Stimulated activated CD4-positive, alpha-beta T cell treated with anti-CD3 and anti-CD28 coated beads, Interleukin-12 subunit alpha, Interleukin-12 subunit beta, amount 100 ng/mL, for 48 hours (primary cell): ENCODE measurements at places on chromosomes 6 and 20.

GRCh38 chr20:52736507-52736906 is 235.7 kb upstream of the TSHZ2 start:
- no peak for DNase-seq

DNA sequence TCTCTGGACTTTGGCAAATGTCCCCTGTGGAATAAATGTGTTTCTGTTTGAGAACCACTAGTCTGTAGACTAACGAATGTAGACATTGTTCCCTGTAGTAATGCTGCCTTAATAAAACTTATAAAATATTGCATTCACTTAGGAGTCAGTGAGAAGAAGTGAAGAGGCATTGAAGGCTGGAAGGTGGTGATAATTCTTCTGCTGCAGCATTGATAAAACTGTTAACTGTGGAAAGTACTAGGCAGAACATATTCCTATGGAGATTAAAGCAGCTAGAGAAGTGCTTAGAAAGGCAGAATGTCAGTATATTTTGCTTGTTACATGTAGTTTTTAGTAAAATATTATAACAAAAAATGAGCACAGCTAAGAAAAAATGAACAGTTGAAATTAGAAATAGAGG is 4.8 kb downstream of the PGK2 start:
- DNase-seq = no peak

GRCh38 chr20:31856516-31856915 is 11.1 kb upstream of the FOXS1 start:
- no peak for DNase-seq

GRCh38 chr20:8357703-8358102 is 225.6 kb downstream of the PLCB1 start:
- DNase-seq = no peak

- no peak for DNase-seq
Measured at GRCh38 chr6:2714111-2714895, 36.4 kb downstream of the MYLK4 start.

DNA sequence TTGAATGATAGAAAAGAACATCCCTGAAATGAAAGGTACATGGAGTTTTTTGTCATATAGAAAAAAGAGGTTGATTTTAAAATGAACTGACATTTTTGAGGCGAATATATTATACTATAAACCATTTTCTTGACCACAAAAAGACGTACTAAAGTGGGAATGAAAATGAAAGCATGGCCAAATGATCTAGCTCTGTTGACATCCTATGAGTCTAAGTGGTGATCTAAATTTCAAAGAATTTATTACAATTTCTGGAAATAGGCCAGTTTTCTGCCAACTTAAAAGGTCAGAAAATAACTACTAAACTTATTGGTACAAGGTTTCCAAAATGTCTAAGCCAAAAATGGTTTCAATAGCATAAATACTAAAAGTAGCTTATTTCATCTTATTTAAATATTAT is 536.8 kb downstream of the EYS start:
- no peak for DNase-seq

- no peak for DNase-seq
Measured at GRCh38 chr6:68196645-68197044, 438.4 kb upstream of the ADGRB3 start.

- peak; percentile 59 for DNase-seq
Measured at GRCh38 chr6:33856655-33857054, 52.9 kb upstream of the MLN start.

DNA sequence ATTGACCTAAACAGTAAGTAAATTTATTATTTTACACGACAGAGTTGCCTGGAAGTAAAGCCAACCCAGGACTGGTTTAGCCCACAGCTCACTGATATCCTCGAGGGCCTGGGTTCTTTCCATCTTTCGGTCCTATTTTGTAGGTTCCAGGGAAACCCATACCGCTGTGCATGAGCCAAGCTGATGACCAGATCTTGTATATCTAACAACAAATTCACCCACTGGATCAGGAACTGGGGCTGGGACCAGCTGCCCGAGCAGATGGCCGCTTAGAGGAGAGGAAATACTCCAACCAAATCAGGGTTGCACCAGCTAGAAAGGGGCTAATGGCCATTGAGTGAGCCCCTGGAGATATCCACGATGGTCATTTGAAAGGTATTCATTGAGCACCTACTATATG is 139.2 kb downstream of the BACH2 start:
- no peak for DNase-seq

DNA sequence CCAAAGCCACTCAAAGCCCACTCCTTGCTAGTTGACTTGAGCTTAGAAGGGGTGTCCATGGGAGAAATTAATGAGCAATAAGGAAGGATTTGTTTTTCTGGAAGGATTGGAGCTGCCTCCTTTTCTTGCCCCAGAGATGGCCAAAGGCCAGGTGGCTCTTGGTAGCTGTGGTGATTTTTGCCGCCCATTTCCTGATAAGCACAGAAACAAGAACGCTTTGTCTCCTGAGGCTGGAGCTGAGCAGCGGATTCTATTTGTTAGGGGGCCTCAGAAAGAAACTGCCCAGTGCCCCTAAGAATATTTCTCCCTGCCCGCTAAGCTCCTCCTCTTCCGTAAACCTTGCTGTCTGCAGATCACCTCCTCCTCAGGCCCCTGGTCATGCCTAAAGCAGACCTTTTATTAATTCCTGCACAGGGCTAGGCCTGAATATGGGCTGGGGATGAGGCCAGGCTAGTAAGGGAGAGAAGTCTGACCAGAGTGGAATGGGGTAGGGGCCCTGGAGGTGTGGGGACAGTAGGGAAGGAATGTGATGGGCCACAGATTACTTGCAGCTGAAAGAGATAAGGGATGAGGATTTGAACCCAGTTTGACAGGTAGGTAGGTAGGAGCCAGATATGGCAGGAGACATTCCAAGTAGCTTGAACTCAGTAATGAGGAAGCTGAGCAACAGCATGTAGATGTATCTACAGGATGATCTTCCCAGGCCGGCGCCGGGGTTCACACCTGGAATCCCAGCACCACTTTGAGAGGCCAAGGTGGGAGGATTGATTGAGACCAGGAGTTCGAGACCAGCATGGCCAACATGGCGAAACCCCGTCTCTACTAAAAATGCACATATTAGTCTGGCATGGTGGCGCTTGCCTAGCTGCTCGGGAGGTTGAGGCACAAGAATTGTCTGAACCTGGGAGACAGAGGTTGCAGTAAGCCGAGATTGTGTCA is 71.2 kb upstream of the NAA20 start:
- no peak for DNase-seq

- DNase-seq = no peak
Measured at GRCh38 chr6:106421496-106421895, 61.0 kb downstream of the CRYBG1 start.

DNA sequence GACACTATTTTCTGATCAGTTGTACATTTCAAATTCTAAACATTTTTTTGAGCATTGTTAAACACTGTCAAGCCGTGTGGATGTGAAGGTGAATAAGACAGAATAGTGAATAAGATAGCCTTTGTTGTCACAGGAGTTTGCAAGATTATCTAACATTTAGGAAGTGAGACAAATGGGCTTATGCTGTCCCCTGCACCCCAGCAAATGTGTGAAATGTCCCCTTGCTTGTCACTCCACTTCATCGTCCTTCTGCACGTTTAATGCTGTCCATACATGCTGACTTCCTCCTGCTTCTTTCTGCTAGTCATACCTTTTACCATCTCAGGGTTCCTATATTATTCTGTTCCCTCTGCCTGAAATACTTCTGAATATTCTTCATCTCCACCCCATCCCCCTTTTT is 62.6 kb downstream of the CBFA2T2 start:
- no peak for DNase-seq

DNA sequence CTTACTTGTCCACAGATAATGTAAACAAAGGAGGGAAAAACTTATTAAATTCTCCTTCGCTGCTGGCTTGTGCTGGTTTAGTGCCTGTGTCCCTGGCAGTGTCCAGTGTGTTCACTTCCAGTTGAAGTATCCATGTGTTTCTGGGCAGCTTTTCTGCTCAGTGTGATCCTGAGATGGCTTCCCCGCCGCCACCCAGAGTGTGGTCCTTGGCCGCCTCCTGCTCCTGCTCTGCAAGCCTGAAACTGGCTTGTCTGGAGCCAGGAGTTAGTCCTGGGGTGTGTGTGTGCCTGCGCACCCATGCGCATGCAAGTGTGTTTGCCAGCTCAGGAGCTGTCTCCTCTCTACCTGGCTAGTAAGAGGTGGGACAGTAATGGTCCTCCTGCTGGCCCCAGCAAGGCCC is 7.2 kb downstream of the BTBD3 start:
- DNase-seq = no peak

- DNase-seq = no peak
Measured at GRCh38 chr6:101268541-101268940, 125.0 kb upstream of the GRIK2 start.

DNA sequence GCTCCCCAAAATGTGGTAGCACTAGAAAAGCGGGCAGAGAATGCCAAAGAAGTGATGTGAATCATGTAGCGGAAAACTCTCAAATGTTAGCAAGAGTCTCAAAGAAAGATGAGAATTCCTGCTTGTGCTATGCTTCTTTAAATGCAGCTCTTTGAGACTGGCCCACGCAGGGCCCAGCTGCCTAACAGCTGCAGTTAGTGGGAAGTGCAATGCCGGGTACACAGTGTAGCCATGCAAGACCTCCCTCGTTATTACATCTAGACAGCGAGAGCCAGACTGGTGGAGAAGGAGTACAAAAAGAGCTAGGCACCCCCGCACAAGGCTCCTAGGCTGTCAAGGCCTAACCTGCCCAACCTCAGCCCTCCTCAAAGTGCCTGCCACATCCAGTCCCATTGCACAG is 201.7 kb upstream of the PRDM1 start:
- DNase-seq = no peak

GRCh38 chr6:33652002-33652401 is 30.9 kb downstream of the ITPR3 start:
- DNase-seq = no peak

GRCh38 chr6:158396136-158396535 is 83.9 kb downstream of the TULP4 start:
- no peak for DNase-seq

GRCh38 chr6:97473979-97474378 is 191.0 kb upstream of the MMS22L start:
- no peak for DNase-seq

DNA sequence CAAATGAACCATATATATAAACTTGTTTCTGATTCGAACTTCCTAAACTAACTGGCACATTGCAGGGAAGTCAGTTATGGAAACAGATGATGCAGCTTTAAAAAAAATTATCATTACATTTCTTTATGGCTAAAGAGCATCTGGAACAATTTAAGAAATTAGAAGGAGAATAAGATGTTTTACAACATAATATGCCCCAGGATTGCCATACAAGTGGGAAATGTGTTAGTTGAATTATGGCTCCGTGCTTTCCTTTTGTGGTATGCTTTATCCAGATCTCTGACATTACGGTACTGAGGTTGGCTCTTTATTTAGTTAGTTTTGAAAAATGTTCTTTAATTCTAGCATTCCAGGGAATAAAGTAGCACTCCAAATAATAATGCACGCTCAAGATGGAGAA is 343.0 kb upstream of the ZFP64 start:
- no peak for DNase-seq

DNA sequence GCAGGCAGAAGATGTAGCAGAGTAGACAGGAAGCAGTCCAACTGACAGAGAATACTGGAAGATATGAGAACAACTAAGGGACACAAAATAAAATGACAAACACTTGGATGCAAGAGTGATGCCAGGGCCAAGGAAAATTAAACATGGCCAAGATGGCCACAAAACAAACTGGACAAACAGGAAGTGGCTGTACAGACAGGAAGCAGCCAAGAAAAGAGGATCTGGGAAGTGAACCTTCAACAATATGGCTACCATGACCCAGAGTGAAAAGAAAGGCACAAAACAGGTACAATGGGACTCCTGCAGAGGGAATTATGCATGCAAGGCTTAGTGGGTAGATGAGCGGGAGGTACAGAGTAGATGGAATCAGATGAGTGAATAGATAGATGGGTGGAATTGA is 29.1 kb downstream of the HLA-DPB1 start:
- no peak for DNase-seq

DNA sequence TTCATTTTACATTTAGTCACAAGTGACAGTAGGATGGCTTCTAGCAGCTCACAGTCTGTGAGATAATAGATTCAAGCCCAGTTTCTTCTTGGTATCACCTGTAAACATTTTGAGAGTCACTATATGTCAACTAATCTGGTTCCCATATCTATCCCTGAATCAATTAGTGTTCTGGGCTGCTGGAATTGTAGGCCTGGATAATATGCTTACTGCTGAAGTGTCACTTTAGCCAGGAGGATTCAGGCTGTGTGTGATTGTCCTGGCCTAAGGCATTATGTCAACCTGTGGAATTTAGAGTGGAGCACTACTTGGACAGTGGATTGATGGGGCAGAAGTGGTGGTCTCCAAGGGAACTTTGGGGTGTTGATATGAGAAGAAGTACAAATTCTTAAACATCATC is 1071.8 kb upstream of the CITED2 start:
- no peak for DNase-seq

DNA sequence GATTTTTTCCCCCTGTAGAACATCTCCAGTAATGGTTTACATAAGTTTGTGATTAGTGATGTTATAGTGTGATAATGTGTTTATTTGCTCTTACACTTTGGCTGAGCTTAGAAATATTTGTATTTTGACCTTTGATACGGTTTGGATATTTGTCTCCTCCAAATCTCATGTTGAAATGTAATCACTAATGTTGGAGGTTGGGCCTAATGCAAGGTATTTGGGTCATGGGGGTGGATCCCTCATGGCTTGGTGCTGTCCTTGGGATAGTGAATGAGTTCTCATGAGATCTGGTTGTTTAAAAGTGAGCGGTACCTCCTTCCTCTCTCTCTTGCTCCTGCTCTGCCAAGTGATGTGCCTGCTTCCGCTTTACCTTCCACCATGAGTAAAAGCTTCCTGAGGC is 147.2 kb downstream of the CCDC170 start:
- DNase-seq = no peak

DNA sequence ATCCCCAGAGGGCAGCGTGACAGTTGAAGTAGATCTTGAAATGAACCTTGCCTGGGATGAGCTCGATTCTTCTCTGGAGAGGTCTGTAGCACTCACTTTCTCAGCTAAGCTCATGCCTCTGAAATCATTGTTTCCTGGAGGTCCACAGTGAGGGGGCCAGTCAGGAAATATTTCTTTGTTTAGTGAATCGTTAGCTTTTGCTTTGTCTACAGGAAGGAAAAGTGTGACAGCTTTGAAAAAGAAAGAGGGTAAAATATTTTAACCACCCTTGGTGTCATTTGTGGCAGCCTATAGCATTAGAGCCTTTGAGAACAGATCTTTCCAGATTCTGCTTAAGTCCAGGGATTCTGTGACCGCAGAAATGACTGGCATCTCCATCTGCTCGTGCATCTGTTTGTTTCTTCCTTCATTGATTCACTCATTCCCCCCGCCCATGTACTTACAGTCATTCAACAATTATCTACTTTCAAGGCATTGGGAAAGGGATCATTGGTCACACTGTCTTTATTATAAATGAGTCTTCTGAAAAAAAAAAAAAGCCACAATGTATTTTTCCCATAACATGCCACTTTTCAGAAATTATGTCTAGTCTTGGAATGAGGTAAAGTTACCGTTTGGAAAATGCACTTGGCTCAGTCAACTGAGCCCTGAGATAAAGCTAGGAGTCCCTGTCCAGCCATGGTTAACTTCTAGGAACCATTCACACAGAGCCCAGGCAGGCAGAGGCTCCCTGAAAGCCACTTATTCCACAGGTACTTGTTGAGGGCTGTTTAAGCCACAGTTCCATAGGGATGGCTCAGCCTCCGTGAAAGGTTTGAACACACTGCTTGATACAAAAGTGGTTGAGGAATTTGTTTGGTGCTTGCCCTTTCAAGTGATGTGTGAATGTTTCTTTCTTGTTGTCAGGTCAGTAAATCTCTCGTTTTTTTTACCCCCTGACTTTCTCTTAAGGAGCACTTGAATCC is 86.0 kb downstream of the TIAM2 start:
- DNase-seq = no peak
